ENCODE measurements at places on chromosomes 5 and 9. TPM values are rescaled to one million over a fixed set of nuclear protein-coding genes. Genes with fewer than 3 reads are reported as not detected.

ADAMTS16 gene
- total RNA-seq, result not detected

PTPRD gene
- not detected for total RNA-seq

NIPAL4 gene
- total RNA-seq, result 0.46 TPM

NR5A1 gene
- not detected for total RNA-seq

GARIN3 gene
- total RNA-seq, result 0.10 TPM

CCDC192 gene
- total RNA-seq, result not detected

DDX4 gene
- 0.51 TPM for total RNA-seq

PIP5KL1 gene
- total RNA-seq, result 1.0 TPM

HCN1 gene
- total RNA-seq, result not detected

EQTN gene
- not detected for total RNA-seq

CYSTM1 gene
- 12.5 TPM for total RNA-seq

PTPN3 gene
- total RNA-seq, result 0.03 TPM

IL5 gene
- total RNA-seq, result 1.5 TPM

GPRIN1 gene
- 2.2 TPM for total RNA-seq

LCP2 gene
- total RNA-seq, result 316 TPM

ST8SIA4 gene
- 44.9 TPM for total RNA-seq

CKMT2 gene
- not detected for total RNA-seq

SLC1A3 gene
- not detected for total RNA-seq

LCN6 gene
- total RNA-seq, result not detected

TMEM215 gene
- not detected for total RNA-seq
